ENCODE measurements at places on chromosomes 2 and 18.

- DNase-seq: no peak
These were observed 19.8 kb downstream of the PIKFYVE start for GRCh38 chr2:208285853-208286252.

DNA sequence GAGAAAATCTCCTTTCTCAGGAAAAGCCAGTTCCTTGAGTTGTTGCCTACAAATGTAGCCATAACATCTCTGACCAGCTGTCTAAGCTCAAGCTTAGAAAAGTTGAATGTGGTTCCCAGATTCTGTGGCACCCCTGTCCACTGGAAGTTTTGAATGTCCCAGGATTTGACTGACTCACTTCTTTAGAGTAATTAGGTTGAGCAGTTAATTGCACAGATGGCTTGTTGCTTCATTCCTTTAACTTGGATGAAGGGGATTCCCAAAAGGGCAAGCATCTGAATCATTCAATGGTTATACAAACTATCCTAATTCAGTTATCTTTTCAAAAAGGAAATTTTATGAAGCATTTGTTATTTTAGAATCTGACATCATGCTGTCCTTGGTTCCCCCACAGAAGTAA, 374.7 kb downstream of the LNPK start:
- no peak for DNase-seq

GRCh38 chr2:152942940-152943440, 224.6 kb downstream of the ARL6IP6 start:
- no peak for DNase-seq

- no peak for DNase-seq
These were observed 224.7 kb downstream of the KCNH7 start for GRCh38 chr2:162613839-162614238.

DNA sequence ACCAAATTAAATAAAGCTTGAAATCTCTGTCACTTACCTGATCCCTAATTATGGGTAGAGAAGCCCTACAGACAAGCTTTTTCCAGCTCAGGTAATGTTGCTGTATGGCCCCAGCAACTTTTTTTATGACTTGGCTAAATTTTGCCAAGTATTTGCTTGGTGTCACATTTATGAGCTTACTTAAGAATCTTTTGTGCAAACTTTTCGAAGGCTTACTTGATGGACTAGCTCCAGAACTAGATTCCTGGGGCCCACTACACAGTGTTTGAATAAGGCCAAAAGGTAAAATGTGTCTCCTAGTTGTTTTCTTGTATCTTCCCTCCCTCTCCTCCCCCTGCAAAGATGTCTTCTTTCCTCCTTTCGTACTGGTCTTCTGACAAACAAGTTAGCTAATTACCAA, 257.9 kb downstream of the OSR1 start:
- no peak for DNase-seq

GRCh38 chr2:227515742-227516141, 43.8 kb downstream of the AGFG1 start:
- DNase-seq: no peak

- DNase-seq: no peak
These were observed 189.3 kb downstream of the HDAC4 start for GRCh38 chr2:239211396-239212094.

GRCh38 chr2:212726403-212726802, 187.8 kb upstream of the ERBB4 start:
- DNase-seq: no peak
